ENCODE measurements at places on chromosomes 11 and 22. TPM values are rescaled to one million over a fixed set of nuclear protein-coding genes. Genes with fewer than 3 reads are reported as not detected.

- DNase-seq, result no peak
- no peaks in the 10 kb centered on the region for H3K4me1 ChIP-seq
- H3K27ac ChIP-seq, result no peak overlapping the region
- H3K4me3 ChIP-seq, result no peak overlapping the region
- no peaks in the 10 kb centered on the region for H3K36me3 ChIP-seq
Measured at GRCh38 chr11:30758946-30759504, 172.9 kb upstream of the MPPED2 start.

GRCh38 chr11:132123854-132124835, 753.7 kb downstream of the NTM start:
- H3K4me1 ChIP-seq, result peaks cover 13% of the 10 kb centered on the region
- H3K27me3 ChIP-seq, result no peaks in the 10 kb centered on the region
- DNase-seq, result no peak
- no peak overlapping the region for H3K4me3 ChIP-seq

DNA sequence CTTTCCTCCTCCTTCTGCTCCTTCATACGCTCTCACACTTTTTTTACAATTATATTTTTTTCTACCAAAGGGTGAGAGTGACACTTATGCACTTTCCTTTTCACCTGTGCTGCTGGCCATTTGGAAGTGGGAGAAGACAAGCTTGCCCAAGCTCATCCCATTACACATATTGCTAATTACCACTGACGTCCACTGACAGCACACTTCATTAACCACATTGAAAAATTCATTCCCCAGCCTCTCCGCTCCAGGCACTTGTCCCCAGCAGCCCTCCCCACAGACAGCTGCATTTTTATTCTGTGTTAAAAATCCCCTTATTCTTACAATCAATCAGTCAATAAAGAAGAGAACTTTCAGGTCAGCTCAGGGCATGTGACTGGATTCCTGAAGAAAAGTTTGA, 175.1 kb downstream of the LRRC4C start:
- H3K27ac ChIP-seq, result no peak overlapping the region
- H3K4me1 ChIP-seq, result no peaks in the 10 kb centered on the region
- DNase-seq, result no peak

DNA sequence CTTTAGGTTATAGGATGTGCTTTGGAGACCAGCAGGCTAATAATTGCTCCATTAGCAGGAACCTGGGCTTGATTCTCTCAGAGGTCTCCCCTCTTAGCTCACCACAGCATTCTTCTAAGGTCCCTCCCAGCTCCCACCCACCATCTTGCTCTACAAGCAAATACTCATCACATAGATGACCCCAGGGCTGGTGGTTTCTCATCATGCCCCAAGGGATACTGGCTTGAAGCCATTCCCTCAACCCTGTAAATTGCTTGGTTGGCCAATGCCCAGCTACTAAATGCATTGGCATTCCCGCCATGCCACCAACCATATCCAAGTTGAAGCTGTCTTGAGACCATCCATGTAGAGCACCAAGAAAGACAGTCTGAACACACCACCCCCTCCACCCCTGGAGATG, 130.2 kb upstream of the NCAM1 start:
- no peak overlapping the region for H3K4me3 ChIP-seq
- H3K4me1 ChIP-seq, result no peaks in the 10 kb centered on the region
- no peaks in the 10 kb centered on the region for H3K36me3 ChIP-seq
- H3K27me3 ChIP-seq, result peaks cover 3% of the 10 kb centered on the region
- DNase-seq, result no peak

GRCh38 chr11:86388198-86388597, 13.5 kb downstream of the CCDC81 start:
- H3K4me1 ChIP-seq, result no peaks in the 10 kb centered on the region
- H3K27ac ChIP-seq, result no peak overlapping the region
- H3K4me3 ChIP-seq, result no peak overlapping the region
- no peak for DNase-seq
- no peaks in the 10 kb centered on the region for H3K27me3 ChIP-seq

- no peak overlapping the region for H3K4me3 ChIP-seq
- H3K36me3 ChIP-seq, result no peaks in the 10 kb centered on the region
- H3K27ac ChIP-seq, result no peak overlapping the region
- H3K27me3 ChIP-seq, result no peaks in the 10 kb centered on the region
- H3K4me1 ChIP-seq, result peaks cover 30% of the 10 kb centered on the region
Measured at GRCh38 chr11:95703049-95703448, 86.5 kb downstream of the FAM76B start.

- H3K36me3 ChIP-seq, result no peaks in the 10 kb centered on the region
- no peak overlapping the region for H3K4me3 ChIP-seq
- DNase-seq, result no peak
- H3K27me3 ChIP-seq, result peaks cover 13% of the 10 kb centered on the region
- no peak overlapping the region for H3K27ac ChIP-seq
Measured at GRCh38 chr22:35502836-35503235, 37.8 kb upstream of the RASD2 start.

DNA sequence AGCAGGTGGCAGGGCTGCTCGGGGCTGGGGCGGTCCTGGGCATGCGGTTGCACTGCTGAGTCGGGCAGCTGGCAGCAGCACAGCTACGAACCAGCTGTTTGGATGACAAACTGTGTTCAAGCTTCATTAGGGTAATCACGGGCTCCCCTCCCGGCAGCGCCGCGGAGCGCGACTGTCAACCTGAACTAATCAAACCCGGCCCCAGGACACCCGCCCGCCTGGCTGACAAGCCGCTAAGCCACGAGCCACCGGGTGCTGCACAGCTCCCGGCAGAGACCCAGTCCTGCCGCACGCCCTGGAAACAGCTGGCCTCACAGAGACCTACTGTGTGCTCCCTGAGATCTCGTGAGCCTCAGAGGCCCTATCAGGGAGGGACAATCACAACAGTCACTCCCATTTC, 60.6 kb upstream of the TCF20 start:
- H3K27ac ChIP-seq, result no peak overlapping the region
- H3K27me3 ChIP-seq, result peaks cover 4% of the 10 kb centered on the region
- no peak overlapping the region for H3K4me3 ChIP-seq
- H3K36me3 ChIP-seq, result no peaks in the 10 kb centered on the region
- no peak for DNase-seq

GRCh38 chr11:61706452-61707400, 26.5 kb downstream of the DAGLA start:
- peaks cover 11% of the 10 kb centered on the region for H3K4me1 ChIP-seq
- no peak for DNase-seq
- no peaks in the 10 kb centered on the region for H3K36me3 ChIP-seq
- no peak overlapping the region for H3K27ac ChIP-seq
- H3K4me3 ChIP-seq, result no peak overlapping the region

- peaks cover 74% of the 10 kb centered on the region for H3K4me1 ChIP-seq
- H3K4me3 ChIP-seq, result no peak overlapping the region
- H3K27me3 ChIP-seq, result no peaks in the 10 kb centered on the region
Measured at GRCh38 chr22:31230871-31231621, 18.9 kb downstream of the LIMK2 start.

GRCh38 chr11:112255067-112255720, 5.5 kb downstream of the PLET1 start:
- no peaks in the 10 kb centered on the region for H3K27me3 ChIP-seq
- H3K36me3 ChIP-seq, result no peaks in the 10 kb centered on the region
- no peaks in the 10 kb centered on the region for H3K4me1 ChIP-seq
- DNase-seq, result no peak
- no peak overlapping the region for H3K27ac ChIP-seq
- H3K4me3 ChIP-seq, result no peak overlapping the region

DNA sequence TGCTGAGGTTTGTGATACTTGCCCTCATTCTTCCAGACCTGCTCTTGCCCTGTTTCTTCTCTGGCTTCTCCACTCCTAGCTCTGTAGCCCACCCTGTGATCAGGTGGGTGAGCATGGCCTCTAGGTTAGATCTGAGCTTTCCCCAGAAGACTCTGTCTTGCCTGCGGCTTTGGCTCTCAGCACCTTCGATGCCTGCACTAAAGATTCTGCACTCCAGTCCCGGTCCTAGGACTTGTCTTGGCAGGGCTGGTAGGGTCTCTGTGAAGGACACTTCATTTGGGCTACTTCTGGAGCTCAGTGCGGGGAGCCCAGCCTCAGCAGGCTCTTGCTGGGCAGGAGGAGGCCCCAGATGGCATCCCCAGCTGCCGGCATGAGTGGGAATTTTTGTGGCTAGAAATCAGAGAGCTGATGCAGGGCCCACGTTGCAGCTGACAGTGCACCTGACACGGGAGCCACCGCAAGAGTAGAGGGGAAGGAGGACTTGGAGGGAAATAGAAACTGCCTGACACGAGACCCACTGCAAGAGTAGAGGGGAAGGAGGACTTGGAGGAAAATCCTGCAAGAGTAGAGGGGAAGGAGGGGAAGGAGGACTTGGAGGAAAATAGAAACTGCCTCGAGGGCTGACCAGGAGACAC, 226.9 kb upstream of the B3GAT1 start:
- H3K4me1 ChIP-seq, result no peaks in the 10 kb centered on the region
- no peak for DNase-seq
- no peaks in the 10 kb centered on the region for H3K36me3 ChIP-seq
- no peak overlapping the region for H3K27ac ChIP-seq

- H3K27ac ChIP-seq, result peak overlapping the region; percentile 100
- H3K4me1 ChIP-seq, result peaks cover 51% of the 10 kb centered on the region
- no peak for DNase-seq
- no peaks in the 10 kb centered on the region for H3K27me3 ChIP-seq
Measured at GRCh38 chr11:64778223-64778472, 194 bp downstream of the SF1 start.

GRCh38 chr11:126162306-126163030, 49.0 kb downstream of the RPUSD4 start:
- no peaks in the 10 kb centered on the region for H3K27me3 ChIP-seq
- H3K4me1 ChIP-seq, result no peaks in the 10 kb centered on the region
- H3K4me3 ChIP-seq, result no peak overlapping the region

DNA sequence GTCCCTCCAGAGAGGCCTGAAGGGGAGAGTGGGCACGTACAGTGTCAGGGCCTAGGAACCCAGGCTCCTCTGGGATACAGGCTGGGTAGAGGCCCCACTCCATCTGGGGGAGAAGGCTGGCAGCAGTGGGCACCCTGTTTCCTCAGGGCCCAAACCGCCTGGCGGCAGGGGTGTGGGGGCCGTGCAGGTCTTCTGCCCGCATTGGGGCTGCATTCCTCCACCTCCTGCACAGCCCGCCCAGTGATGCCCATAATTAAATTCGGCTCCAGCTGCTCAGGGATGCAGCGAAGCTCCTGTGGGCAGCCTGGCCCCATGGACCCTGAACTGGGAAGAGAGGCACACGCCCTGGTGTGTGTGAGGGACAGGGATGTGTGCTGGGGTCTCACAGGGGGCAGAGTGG, 35.4 kb downstream of the KCNQ1OT1 start:
- no peak overlapping the region for H3K4me3 ChIP-seq
- no peaks in the 10 kb centered on the region for H3K4me1 ChIP-seq
- H3K27ac ChIP-seq, result no peak overlapping the region
- peaks cover 14% of the 10 kb centered on the region for H3K36me3 ChIP-seq

- no peak overlapping the region for H3K4me3 ChIP-seq
- H3K27me3 ChIP-seq, result no peaks in the 10 kb centered on the region
- no peaks in the 10 kb centered on the region for H3K36me3 ChIP-seq
- H3K27ac ChIP-seq, result no peak overlapping the region
- peak; percentile 57 for DNase-seq
- peaks cover 6% of the 10 kb centered on the region for H3K4me1 ChIP-seq
Measured at GRCh38 chr11:71342951-71343827, 90.8 kb upstream of the SHANK2 start.

DNA sequence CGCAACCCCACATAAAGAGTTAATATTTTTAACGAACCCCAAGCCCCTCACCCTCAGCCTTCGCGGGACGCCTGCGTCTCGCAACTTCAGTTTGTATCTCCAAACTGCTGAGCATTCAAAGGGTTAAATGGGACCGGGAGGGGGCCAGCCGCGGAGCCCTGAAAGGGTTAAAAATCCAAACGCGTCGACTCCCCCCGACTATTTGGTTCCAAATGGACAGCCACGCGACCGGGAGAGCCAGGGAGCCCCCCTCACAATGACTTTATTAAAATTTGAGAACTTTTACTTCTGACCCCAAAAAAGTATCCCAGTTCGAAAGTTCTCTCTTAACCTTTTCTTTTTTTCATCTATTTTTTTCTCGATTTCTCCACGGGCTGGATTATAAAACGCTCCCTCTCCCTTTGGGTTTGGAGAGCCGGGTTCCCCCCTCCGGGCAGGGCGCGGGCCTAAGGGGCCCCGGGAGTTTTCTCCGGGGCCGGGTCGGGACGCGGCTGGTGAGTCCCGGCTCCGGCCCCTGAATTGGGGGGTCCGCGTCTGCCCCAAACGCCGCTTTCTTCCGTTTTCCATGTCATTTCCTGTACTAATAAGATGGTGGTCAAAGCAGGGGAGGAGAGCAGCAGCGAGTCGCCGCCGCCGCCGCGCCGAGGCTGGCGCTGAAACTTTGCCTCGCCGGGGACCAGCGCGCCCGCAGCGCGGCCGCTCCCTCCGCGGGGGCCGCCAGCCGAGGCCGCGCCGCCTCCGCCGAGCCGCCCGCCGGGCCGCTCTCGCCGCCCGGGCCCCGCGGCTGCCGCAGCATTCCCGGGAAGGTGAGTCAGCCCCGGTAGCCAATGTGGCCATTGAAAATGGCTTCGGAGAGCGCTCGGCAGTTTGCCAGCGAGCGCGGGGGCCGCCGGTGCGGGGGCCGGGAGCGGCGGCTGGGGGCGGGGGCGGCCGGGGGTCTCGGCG, at the start of gene PRDM11:
TSS of gene PRDM11 (plus strand) at position 568 of the 945 bp plus-strand sequence. CDS start 35,128 bp downstream, outside the sequence.
- no peaks in the 10 kb centered on the region for H3K36me3 ChIP-seq
- peak; percentile 61 for DNase-seq
- H3K27ac ChIP-seq, result peak within 1 kb of the TSS; percentile 97
- H3K27me3 ChIP-seq, result no peaks in the 10 kb centered on the region
- H3K4me3 ChIP-seq, result peak within 1 kb of the TSS; percentile 81

DNA sequence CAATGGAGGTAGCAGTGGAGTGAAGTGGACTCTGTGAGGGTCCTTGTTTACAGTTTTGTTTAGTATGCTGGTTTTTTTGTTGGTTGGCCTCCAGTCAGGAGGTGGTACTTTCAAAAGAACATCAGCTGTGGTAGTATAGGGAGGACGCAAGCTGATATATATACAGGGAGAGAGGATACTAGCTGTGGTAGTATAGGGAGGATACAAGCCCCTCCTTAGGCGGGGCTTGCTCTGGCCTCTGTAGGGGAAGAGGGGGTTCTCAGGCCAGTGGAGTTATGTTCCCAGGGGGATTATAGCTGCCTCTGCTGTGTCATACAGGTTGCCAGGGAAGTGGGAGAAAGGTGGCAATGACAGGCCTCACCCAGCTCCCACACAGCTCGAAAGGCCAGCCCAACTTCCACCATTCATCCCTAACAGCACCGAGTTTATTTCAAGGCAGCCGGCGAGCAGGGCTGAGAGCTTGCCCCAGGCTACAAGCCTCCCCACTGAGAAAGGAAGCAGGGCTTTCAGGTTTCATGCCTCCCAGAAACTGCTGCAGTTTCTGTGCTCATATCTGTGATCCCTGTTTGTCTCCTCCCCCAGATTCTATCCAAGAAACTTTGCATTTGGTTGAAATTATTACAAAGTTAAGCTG, 10.4 kb downstream of the OR52E6 start:
- no peak for DNase-seq
- no peaks in the 10 kb centered on the region for H3K36me3 ChIP-seq

Gene HMGXB4
- total RNA-seq, result 15.6 TPM

Gene XPNPEP3
- total RNA-seq, result 19.1 TPM

Gene PRR14L
- total RNA-seq, result 57.9 TPM

Gene KCNC1
- total RNA-seq, result not detected

Gene PNPLA5
- total RNA-seq, result not detected
